ENCODE measurements at places on chromosomes 7 and 10.

DNA sequence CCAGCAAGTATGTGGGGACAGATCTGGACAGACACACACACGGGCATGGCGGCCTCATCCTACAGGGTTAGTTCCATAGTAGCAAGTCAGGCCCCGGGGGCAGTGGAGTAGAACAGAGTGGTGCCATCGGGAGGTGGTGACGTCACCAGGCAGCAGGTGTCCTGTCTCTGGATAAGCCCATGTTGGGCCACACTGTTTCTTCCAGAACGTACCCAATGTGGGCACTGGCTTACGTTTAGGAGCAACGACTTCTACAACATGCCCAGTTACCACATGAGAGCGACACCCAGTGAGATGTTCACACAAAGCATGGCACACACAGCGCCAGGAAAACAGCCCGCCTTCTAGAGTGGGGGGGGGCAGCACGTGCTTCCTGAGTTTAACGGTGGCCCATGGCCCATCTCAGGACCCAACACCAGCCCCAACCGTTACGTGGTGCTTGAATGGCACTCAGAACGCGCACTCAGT is 67.8 kb downstream of the CTBP2 start:
- no peak for DNase-seq

- no peak for DNase-seq
Measured at GRCh38 chr10:102354451-102354850, 41.1 kb upstream of the NFKB2 start.

DNA sequence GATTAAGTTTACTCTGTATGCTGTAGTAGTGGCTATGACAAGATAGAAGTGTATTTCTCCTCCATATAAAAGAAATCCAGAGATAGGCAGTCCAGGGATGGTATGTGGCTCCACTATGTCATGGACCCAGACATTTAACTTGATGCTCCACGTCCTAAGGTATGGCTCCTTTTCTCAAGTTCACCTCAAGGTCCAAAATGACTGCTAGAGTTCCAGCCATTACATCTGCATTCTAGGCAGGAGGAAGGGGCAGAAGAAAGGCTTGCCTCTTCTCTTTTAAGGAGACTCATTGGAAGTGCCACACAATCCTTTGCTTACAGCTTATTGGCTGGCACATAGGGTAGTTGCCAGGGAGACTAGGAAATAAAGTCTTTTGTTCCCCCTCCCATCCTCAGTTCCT is 27.7 kb upstream of the ATXN7L1 start:
- no peak for DNase-seq

DNA sequence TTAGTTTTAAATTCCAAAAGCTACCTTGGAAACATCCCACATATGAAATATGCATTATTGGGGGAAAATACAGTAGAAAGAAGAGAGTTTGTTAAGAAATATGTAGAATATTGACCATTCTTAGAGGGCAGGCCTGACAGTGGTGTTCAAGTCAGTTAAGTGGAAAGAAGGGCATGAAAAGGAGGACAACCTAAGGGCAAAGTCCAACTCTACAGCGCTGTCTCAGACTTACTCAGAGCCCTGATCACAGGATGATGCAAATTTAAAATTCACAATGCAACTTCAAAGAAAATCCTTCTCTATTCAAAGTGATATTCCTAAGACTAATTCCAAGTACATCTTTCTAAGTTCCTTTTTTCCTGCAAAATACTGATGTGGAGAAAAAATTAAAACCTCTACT is 139.1 kb upstream of the LRRTM3 start:
- no peak for DNase-seq

DNA sequence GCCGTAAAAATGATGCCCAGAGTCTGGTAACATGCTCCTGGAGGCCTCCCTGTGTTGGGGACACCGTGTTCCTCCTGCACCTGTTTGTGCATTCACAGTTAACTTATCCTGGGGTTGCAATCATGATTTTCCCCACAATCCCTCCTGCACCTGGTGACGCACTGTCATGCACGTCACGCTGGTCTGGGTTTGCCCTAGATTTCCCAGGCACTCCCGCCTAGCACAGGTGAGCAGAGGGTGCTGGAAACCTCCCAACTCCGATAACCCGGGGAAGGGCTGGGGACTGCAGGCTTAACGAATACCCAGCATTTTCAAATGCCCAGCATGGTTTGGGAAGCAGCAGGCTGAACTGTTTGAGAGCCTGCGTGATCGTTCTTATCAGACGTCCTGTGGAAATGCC is 427.1 kb downstream of the TCERG1L start:
- DNase-seq: no peak

DNA sequence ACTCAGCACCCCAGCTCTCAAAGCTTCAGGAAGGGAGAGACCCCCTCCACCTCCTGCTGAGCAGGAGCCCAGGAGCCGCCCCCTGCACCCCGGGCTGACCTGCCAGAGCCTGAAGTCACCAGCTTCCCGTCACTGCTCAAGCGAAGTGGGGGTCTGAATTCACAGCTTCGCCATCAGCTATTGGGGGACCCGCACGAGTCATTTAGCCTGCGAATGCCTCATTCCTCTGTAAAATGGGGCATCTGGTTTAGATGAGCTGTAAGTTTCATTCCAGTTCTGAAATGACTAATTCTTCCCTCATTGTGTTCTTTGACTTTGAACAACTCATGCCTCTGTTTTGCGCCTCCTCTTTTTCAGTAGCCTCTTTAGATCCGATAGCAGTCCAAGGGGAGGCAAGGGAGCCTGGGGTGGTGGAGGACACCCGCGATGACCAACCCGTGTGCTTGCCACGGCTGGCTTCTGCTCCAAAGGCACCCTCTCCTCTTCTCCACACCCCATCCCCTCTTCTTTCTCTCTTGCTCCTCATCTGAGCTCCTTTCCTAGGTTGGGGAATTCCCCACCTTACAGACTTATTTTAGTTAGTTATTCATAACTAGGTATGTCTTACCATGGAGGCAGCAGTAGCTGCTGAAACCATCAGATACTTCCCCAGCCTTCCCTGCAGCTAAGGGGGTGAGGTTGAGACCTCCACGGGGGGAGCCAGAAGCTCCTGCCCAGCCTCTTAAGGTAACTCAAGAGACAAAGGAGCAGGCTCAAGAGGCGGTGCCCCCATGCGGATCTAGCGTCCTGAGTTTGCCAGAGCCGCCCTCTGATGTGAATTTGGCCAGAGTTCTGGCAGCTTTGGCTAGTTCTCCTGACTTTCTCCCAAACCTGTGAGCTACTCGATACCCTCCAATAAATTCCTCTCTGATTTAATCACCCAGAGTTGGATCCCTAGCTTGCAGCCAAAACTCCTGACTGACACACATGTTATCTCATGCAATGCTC is 47.7 kb downstream of the RBM17 start:
- DNase-seq: no peak

GRCh38 chr7:105032553-105033214 is 18.7 kb downstream of the KMT2E start:
- DNase-seq: no peak

DNA sequence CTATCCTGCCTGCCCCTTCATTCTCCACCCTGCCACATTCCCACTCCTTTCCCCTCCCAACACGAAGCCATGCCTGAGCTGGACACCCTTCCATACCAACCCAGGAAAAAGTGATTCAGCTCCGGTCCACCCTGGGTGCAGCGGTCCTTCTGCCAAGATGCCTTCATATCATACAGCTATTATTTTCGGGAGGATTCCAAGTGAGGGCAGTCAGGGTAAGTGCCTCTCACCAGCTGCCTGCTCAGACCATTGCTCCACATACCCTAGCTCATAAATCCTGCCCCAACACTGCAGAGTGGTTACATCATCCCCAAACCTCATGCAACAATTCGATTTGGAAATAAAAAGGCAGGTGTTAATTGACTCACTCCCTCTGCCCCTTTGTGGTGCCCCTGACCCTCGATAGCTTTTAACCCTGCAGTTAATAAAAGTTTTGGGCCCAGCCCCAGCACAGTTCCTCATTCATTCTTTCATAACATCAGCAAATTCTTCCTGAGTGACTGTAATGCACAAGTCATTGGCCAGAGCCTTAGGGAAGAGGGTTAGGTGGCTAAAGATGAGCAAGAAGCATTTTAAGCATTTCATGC is 42.6 kb downstream of the ZNF503 start:
- DNase-seq: no peak

DNA sequence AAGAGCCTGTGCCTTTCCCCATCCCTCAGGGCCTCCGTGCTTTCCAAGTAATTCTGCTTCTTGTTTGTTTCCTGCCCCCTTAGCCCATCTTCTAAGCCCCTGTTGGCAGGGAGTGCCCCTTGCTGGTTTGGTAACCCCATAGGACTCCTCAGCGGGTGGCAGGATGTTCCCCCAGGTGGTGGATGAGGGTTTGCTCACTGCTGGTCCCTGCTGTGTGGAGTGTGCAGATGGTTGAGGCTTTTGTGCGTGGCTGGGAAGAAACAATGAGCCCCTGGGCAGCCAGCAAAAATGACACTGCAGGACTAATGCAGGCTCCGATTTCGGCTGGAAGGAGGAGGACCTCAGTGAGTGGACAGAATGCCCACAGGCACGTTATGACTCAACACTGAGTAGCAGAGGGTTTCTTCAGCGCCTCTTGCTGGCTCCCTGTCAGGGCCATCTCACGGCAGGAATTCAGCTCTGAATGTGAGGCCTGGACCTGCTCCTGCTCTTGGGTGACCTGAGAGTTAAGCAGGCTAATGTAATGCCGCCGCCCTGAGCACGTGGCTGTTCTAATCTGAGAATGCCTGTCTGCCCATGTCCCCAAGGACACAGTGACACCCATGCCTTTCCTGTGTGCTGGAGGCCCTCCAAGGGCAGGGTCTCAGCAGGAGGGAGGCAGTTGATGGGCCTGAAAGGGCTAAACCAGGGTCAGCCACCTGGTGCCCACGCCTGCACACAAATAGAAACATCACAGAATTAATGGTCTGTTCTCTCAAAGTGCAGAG is 16.6 kb downstream of the BAG3 start:
- DNase-seq: no peak

- no peak for DNase-seq
Measured at GRCh38 chr10:77501152-77501845, 136.3 kb downstream of the KCNMA1 start.

Measured in cortex of kidney (tissue), 1 donor.